D341Med (cell line): ENCODE measurements at places on chromosomes 11 and 22.

DNA sequence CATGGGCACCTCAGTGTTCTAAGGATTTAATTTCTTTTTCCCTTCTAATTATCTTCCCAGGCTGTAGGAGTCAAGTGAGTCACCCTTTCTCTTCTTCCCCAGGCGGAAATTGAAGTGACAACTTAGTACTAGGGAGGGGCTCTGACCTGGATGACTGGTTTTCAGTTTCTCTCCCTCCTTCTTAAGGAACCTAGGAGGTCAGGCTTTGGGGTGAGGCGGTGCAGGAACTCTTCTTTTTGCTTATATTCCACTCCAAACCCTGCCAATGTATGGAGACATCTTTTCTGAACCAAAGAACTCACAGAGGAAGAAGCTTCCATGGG lies 12.6 kb downstream of the ZDHHC5 start:
- no peak for DNase-seq

- no peak for DNase-seq
Measured at GRCh38 chr11:112318184-112318591, 57.5 kb upstream of the PLET1 start.

DNA sequence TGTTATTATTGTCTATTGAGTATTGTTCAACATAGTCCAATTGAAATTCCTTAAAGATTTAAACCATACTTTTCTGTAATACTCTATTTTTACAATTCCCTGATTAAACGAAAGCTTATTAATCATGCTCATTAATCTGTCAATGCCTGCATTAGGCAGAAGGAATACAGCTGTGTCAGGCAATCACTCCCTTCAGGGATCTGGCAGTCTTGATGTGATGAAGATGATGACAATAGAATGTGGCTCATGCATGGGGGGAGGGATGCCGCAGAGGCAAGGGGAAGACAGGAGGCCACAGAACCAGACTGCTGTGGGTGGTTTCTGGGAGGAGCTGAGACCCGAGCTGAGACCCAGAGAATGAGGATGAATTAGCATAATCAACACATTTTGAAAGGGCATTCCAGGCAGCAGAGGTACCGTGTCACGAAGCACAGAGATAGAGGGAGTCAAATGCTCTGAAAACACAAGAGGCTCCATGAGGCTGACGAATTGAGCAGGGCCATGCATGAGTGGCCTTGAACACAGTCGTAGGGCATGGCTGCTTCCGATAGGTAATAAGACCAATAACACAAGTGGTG lies 1075.5 kb downstream of the OPCML start:
- DNase-seq: no peak

- no peak for DNase-seq
Measured at GRCh38 chr11:60498853-60499252, 6.3 kb downstream of the MS4A12 start.

DNA sequence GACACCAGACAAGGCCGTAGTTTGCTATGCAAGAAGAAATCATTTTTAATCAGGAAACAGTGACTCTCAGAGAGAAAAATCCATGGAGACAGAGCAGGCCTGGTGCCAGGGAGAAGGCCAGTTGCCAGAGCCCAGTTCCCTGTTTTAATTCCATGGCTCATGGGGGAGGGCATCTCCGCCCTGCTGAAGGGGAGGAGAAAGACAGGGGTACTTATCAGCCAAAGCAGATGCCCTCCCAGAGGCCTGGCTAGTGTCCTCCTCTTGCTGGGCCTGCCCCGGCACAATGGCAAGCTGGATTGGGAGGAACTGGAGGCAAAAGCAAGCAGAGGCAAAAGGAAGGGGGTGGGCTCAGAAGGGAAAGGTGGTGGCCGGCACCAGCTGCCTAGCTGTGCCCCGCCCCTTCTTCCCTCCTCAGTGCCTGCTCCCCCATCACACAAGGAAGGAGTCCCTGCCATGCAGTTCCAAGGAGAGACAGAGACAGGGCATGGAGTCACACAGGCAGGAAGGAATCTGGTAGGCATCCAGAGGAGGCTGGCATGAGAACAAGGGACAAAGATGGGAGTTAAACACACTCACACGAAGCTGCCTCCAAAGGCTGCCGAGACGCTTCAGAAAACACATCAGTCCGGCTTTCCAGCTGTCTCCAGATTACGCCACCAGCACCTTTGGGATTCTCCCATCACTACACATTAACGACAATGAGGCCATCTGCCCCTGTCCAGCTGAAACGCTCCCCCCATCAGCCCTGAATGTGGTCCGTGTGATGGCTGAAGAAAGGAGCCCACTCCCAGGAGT lies 591.8 kb downstream of the BUD13 start:
- DNase-seq: no peak

DNA sequence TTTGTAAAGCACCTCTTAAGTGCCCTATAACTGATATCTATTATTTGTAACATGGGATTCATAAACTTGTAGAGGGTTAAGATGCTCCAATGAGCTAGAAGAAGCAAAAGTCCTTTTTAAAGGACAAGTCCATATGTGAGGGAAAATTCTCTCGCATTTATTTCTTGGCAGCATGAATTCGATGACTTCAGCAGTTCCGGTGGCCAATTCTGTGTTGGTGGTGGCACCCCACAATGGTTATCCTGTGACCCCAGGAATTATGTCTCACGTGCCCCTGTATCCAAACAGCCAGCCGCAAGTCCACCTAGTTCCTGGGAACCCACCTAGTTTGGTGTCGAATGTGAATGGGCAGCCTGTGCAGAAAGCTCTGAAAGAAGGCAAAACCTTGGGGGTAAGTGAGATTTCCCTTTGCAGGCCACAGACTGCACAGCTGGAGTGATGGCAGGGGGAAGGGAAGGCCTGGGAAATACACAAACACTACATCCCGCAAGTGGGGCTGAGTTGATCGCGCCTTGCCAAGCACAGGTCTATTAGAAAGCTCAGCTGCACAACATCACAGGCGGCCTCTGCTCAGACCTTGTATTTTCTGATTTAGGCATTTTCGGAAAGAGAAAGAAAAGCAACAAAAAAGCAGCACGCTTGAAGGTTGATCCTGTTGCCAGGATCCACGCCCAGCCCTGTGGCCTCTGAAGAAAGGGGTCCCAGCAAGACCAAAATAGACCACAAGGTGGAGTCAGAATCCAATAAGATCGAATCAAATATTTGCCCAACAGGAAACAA lies 1.5 kb downstream of the MS4A8 start:
- peak; percentile 60 for DNase-seq

DNA sequence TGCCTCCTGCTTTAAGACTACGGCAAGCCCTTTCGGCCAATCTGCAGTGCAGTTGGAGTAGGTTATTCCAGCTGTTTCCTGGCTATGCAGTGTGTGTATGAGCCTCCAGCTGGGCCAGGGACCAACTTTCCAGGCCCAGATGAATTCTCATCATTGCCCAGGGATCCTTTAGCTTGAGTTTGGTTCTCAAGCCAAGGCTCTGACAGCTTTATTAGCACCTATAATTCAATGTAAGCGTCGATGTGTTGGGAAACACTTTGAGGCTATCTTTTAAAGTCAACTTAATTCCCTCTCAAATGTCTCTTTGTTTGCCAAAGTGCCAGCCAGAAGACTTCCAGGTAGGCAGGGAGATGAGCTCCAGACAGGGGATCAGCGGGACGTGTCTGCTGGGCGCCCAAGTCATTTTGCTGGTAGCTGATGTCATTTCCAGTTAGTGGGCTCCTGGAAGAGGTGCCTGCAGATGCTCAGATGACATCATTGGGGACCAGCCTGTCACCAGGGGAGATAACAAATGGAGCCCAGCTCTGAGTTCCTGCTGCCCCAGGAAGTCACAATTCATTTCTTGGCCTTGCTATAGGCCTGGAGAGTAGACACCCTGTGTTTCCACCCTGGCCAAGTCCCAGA lies 520.4 kb downstream of the SOX6 start:
- no peak for DNase-seq

DNA sequence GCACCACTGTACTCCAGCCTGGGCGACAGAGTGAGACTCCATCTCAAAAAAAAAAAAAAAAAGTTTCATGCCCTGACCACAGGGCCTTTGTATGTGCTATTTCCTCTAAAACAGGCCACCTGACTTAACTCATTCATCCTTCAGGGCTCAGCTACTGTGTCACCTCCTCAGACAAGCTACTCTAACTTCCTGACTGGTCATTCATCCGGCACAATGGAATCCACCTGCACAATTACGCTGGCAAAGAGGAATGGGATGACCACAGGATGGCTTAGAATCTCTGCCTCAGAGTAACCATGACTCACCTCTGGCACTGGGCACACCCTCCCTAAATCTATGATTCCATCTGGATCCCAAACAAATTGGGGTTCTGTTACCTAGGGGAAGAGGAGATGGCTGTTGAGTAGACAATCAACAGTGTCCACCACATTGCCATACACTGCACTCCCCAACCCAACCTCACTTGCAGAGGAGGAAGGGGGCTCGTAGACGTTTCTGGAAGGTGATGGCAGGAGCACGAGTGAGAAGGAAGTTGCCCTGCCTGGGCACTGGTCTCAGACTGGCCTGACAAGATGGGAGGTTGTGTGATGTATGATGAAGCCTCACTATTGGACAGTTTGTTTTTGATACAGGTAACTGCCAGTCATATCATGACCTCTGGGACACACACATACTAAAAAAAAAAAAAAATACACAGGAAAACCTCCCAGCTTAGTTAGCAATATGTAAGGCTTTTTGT lies 22.8 kb upstream of the HMOX1 start:
- DNase-seq: no peak

GRCh38 chr11:46418751-46419150 lies 27.2 kb upstream of the CHRM4 start:
- no peak for DNase-seq

- no peak for DNase-seq
Measured at GRCh38 chr11:87465716-87466115, 428.0 kb downstream of the TMEM135 start.

DNA sequence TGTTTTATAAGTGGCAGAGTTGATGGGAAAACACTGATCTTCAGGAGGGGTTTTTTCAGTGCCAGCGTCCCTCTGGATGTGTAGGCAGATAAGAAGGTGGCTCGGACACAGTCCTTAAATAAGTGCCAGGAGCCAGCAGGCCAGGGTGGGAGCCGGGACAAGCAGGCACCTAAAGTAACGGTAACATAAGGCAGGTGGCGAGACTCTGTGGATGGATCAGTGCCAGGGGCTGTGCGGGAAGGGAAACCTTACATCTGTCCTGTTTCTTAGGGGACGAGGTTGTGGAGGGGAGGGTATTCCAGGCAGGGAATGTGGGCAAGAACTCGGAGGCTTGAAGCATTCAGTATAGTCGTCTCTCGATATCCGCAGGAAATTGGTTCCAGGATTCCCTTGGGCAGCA lies 15.9 kb downstream of the BCR start:
- DNase-seq: peak; percentile 65

DNA sequence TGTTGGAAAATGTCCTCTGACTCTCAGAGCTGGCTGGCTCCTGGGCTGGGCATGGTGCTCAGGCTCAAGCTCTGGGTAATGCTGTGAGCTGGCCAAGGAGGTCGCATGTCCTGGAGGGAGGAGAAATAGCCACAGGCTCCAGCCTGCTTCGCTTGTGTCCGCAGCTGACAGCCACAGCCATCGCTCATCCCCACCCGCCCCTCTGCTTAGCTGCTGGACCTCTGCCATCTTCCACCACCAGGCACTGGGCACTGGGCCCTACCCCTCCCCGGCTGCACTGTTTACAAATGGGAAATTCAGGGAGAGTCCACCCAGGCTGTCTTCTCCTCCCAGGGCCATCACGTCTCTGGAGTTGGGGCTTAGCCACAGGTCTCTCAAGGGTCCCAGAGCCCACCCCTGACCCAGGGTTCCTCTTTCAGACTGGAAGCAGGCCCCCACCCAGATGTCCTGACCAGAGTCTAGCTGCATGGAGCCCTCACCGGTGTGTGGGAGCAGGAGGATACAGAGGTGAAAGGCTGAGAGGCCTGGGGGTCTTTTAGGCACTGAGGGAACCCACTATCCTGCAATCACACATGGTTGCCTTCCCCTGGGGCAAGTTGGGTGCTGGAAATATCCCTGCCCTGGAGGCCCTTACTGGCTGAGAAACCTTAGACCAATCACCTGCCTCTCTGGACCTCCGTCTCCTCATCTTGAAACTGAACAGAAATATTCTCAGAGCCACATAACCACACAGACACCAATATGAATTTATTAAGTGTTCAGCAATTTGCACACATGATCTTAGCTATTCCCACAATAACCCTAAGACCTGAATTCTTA lies 62.7 kb downstream of the CD82 start:
- peak; percentile 13 for DNase-seq

- DNase-seq: no peak
Measured at GRCh38 chr11:76023236-76024068, 182.8 kb downstream of the WNT11 start.

DNA sequence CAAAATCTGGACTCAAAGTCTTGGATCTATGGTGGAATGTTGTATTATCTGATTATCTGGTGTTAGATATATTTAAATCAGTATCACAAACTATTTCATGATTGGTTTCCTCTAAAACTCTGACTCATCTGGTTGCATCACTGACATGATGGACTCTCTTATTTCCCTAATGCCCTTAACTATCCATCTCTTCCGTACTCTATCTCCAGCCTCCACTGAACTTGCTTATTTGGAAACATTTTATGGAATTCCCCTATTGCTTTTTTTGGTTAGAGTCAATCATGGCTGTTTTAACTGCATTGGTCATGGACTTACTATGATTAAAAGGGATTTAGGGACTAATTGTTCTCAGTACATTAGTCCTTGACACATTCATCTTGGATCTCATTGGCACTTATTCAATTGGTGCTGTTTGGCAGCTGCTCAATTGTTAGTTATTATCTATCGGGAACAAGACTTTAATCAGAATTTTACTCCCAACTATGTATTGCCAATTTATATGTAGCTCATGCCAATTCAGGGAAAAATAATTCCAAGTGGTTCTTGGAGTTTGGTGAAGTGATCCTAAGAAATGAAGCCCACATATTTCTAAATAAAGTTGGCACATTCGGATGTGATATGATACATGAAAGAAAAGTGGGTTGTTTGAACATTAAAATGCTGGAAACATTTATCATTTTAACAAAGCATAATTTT lies 942.0 kb upstream of the CCDC90B start:
- no peak for DNase-seq

- no peak for DNase-seq
Measured at GRCh38 chr11:68601147-68601546, 83.2 kb upstream of the GAL start.

GRCh38 chr11:85934596-85935169 lies 79.5 kb downstream of the CCDC83 start:
- DNase-seq: no peak

- DNase-seq: no peak
Measured at GRCh38 chr11:76166314-76166713, 40.0 kb downstream of the WNT11 start.
